ENCODE measurements at places on chromosomes 1 and 21.

DNA sequence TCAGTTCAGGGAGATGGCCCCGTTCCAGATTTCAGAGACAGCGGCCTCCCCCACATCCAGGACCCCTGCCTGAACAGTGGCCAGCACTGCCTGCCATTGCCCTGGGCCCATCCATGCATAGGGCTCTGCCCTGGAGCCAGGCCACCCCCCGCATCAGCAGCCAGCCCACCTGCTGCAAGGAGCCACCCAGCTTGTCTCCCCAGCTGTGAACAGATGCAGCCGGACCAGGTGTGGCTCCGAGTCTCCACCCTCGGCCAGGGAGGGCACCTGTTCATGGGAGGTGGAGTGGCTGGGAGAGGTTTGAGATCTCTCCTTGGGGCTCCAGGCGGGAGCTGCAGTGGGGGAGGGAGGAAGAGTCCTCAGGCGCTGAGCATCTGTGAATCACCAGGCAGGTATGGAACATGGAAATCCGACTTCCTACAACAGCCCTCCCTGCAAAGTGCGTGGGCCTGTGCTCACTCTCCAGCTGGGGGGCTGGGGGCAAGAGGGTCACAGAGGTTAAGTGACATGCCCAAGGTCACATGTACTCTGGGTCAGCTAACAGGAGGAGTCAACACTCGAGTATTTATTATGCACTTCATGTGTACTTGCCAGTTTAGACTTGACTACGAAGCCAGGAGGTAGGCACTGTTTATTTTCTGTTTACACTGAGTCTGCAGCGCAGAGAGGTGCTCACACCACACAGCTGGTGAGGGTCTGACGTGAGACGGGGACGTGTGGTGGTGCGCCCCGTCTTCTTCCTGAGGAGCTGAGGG lies 4.8 kb upstream of the HES5 start:
- DNase-seq: peak; percentile 77

DNA sequence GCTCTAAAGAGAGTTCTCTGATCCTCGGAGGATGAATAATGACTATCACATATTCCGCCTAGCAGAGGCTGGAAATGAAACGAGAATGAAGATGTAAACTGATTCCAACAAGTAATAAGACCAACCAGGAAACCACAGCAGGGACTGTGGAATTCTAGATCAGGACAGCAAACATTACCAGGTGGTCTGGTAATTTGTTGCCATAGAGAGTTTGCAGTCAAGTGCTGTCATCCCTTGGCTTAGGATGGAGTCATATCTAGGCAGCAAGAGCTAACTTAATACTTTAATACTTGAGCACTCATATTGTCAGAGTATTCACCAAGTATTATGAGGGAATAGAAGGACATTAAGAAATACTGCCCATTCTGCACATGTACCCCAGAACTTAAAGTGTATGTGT lies 45.1 kb upstream of the MUTYH start:
- DNase-seq: no peak

DNA sequence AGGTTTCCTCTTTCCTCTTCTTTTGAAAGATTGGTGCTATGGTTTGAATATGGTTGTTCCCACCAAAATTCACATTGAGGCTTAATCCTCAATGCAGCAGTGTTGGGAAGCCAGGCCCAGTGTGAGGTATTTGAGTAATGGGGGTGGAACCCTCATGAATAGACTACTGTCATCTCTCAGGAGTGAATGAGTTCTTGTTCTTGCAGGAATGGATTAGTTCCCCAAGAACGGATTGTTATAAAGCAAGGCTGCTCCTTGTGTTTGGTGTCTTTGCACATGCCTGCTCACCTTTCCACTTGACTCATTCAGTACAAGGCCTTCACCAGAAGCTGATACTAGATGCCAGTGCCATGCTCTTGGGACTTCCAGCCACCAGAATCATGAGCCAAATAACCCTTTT lies 223.2 kb downstream of the BACH1 start:
- DNase-seq: no peak

DNA sequence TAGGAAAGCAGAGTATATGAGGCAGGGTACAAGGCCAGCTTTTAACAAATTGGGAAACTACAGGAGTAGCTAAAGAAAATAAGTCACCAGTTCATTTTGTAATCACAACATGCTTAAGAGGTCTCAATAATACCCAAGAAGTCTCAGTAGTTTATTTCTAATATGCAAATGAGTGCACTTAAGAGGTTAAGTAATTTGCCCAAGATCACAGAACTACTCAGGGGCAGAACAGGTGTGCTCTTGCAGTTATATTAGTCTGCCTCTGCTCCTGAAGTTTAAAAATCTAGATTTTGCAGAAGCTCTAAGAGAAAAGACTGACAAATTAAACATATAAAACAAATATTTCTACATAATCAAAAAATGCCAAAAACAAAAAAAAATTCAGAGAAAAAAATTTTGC lies 6.9 kb downstream of the EPS15 start:
- DNase-seq: no peak

DNA sequence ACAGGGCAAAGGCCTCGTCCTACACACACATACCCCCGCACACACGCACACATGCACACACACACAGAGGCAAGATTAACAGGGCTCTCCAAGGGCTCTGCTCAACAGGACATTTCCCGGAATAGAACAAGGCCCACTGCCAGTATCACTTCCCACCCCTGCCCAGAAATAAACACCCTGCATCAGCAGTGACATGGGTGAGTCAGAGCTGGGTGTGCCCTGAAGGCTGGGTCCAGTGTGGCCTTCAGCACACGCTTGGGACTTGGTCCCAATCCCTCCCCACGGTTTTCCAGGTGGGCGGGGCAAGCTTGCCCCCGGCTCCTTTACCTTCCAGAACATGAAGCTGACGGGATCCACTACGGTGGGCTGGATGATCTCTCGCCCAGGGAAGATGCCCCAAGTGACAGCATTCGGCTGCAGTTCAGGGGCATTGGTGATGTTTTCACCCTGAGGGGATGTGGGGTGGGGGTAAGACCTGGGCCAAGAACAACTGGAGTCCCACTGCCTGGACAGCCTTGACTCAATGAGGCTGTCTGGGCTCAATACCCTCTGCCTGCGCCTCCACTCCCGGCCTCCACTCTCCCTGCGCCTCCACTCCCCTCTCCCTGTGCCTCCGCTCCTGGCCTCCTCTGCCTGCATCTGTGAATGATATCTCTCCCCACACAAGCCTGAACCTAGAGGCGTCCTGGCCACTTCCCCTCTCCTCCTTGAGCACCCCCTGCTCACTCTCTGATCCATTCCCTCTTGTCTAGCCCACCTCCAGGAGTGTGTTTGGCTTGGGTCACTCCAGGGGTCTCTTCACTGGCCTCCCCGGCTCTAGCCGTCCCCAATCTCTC lies 14.7 kb downstream of the MTHFR start:
- DNase-seq: peak; percentile 67

GRCh38 chr1:79539001-79539400 lies 532.5 kb upstream of the ADGRL4 start:
- no peak for DNase-seq

GRCh38 chr1:56135069-56135863 lies 444.1 kb downstream of the PLPP3 start:
- DNase-seq: no peak

- no peak for DNase-seq
Measured at GRCh38 chr1:170537798-170538503, 6.0 kb downstream of the GORAB start.

DNA sequence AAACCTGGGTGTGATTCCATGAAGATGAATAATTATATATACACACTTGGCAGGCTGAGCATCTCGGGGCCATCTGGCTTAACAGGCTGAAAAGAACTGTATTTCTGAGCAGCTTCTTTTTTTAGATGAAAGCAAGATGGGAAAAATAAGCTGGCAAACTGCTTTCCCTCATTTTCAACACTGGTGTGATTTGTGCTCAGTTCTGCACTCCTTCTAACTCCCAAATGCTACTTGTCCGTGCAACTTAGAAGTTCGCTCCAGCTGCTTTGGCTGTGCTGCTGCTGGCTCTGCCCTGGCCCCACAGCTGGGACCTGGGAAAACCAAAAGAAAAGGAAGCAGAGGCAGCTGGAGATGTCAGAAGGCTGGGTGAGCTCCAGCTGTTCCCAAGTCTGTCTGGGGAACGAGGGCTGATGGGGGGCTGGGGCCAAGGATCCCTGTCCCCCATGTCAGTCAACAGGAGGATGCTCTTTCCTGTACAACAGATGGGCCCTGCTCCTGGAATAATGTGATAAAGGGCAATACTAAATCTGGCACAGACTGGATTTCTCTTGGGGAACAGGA lies 44.9 kb downstream of the PAFAH2 start:
- no peak for DNase-seq

GRCh38 chr1:197810812-197811211 lies 35.5 kb upstream of the DENND1B start:
- no peak for DNase-seq

DNA sequence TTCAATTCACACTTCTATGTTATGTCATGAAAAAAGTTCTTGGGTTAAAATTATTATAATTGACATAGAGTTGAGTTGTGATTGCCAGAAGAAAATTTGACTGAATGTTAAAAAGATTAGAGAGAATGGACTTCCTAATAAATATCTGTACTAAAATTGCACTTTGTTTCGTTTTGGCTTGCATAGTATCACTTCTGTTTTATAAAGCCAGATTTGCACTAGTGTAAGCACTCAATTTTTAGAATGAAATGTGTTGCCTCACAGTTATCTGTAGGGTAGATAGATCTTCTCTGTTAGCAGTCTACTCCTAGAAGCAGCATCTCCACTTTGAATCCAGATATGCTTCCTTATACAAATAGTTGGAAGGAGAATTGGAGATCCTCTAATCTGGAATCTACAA lies 95.2 kb upstream of the MPC2 start:
- no peak for DNase-seq

DNA sequence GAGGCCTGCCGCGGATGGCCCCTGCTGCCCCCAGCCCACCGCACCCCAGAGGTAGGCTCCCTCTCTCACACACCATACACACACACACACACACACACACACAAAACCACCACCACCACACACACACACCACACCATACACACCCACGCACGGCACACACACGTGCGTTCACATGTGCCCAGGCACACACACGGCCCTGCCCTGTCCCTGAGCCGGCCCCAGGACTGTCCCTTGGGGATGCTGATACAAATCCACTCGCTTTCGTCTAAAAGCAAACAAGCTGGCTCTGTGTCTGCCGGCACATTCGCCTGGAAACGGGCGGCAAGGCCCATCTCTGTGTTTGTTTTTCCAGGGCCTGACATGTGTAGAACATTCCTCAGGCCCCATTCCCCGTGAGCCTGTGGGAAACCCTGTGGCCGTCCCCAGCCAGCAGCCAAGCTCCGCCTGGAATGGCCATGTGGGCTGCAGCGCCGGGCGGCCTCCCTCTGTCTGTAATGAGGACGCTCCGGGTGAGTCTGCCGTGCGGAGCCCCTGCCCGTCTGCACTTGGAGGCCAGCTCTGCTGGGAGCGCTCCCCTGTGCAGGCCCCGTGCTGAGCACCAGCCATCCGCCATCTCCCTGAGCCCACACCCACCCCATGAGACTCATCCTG lies 67.4 kb downstream of the DMRTB1 start:
- no peak for DNase-seq

- no peak for DNase-seq
Measured at GRCh38 chr1:52899445-52899894, 22.1 kb downstream of the ECHDC2 start.

DNA sequence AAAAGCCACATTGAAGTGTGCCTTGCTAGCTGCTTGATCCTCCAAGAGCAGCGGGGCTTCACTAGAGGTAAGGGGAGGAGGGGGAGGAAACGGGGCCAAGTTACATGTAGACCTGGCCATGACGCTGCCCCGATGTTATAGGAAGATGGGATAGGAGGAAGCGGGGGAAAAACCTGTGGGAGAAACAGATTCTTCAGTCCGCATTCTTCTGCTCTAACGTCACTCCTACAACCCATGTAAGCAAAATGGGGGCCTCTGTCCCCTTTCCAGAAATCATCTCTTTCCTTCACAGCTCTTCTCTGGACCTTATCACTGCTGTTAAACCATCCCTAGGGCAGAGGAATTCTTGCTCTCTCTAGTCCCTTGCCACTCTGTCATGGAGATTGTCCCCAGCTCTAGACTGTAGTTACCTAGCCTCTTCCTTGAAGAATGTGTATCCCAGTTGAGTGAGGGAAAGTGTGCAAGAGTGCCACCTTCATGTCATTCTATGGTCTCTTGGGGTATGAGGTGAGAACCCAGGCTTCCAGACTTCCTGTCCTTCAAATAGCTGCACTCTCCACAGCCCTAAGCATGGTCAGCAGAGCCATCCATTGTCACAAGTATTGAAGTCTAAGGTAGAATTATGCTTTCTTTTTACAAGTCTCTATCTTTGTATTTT lies 11.4 kb downstream of the PLEKHO1 start:
- DNase-seq: no peak

GRCh38 chr1:30060738-30061137 lies 662.6 kb downstream of the MATN1 start:
- no peak for DNase-seq

- DNase-seq: no peak
Measured at GRCh38 chr1:7468248-7468647, 302.8 kb upstream of the VAMP3 start.

DNA sequence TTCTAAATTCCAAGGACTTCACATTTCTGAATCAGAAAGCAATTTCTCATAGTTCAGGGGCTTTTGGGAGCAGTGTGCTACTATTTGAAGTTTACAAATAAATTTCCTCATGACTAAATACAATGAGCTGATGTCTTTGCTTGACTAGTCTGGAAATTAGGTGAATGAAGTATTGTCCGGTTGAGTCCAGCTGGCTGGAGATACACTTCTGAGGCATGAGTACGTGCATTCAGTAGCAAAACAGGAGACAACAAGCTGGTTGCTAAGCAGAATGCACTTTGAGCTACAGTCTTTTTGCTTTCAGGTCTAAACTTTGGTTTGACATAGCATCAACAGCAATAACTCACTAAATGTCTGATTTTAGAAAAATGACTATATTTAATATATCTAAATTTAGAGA lies 27.1 kb downstream of the ZNHIT6 start:
- no peak for DNase-seq

GRCh38 chr1:50348449-50349241 lies 74.6 kb downstream of the DMRTA2 start:
- no peak for DNase-seq

DNA sequence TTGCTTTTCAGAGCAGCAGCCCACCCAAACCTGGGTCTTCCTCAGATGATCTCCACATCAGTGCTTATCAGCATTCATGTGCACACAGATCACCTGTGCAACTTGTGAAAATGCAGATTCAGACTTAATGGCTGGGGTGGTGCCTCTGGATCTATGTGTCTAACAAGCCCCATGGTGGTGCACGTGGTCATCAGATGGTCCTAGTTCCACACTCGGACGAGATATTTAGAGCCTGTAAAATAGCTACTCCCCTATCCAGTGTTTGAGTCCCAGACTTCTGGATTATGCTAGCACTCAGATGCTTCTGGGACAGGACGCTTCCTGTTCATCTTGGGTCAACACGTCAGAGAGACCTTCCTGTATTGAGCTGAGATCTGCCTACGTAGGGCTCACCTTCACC lies 114.2 kb downstream of the LIPI start:
- no peak for DNase-seq

DNA sequence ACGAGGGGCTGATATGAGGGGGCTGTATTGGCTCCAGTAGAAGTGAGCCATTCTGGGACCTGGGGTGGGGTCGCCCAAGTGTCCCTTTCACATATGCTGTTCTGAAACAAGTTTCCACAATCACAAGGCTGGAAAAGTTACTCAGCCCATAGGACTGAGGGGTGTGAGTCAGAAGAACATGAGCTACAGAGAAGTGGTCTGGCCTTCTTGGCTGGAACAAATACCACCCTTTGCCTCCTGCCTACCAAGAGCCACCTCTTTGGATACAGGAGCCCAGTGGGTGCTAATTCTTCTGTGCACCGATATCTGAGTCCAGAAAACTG lies 42.4 kb downstream of the MEF2D start:
- DNase-seq: no peak

GRCh38 chr1:15141935-15142539 lies 11.5 kb upstream of the TMEM51 start:
- DNase-seq: no peak

All from left colon (tissue), 2 donors.